CD4-positive, alpha-beta memory T cell (primary cell): ENCODE measurements at places on chromosomes 5 and 9. TPM values are rescaled to one million over a fixed set of nuclear protein-coding genes. Genes with fewer than 3 reads are reported as not detected.

Gene IFNA13
- total RNA-seq = not detected

Gene NUP188
- 70.1 TPM for total RNA-seq

Gene FLT4
- total RNA-seq = 6.9 TPM

Gene IL7R
- total RNA-seq = 2,440 TPM

Gene GAPT
- not detected for total RNA-seq

Gene BARHL1
- not detected for total RNA-seq

Gene SLC25A2
- total RNA-seq = 0.38 TPM

Gene HTR1A
- not detected for total RNA-seq

Gene SPATA6L
- total RNA-seq = 1.9 TPM

Gene GADD45G
- total RNA-seq = 2.9 TPM

Gene TERT
- total RNA-seq = not detected

DNA sequence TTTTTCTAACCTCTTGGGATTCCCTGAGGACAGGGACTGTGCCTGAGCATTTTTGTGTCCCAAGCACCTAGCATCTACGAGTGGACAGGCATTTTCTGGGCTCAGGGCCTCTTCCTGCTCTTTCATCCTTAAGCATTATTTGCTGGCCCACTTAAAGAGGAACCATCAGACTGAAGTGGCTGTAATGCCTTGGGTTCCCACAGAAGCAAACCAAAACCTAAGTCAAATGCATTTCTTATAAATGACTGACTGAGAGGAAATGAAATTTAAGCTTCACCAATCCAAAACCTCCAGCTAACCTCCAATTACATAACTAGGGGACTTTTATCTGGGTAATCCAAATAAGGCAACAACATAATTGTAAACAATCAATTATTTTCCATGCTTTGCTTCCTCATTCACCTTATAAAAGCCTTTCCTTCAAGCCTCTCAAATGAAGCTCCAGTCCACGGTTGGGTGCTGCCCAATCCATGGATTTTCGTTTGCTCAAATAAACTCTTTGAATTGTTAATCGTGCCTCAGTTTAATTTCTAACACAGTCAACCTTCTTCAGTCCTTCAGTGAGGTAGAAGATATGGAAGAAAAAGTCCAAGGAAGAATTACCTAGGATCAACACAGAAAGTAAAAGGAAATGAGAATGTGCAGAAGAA, 25.3 kb upstream of the SLC31A2 start:
- DNase-seq = no peak

DNA sequence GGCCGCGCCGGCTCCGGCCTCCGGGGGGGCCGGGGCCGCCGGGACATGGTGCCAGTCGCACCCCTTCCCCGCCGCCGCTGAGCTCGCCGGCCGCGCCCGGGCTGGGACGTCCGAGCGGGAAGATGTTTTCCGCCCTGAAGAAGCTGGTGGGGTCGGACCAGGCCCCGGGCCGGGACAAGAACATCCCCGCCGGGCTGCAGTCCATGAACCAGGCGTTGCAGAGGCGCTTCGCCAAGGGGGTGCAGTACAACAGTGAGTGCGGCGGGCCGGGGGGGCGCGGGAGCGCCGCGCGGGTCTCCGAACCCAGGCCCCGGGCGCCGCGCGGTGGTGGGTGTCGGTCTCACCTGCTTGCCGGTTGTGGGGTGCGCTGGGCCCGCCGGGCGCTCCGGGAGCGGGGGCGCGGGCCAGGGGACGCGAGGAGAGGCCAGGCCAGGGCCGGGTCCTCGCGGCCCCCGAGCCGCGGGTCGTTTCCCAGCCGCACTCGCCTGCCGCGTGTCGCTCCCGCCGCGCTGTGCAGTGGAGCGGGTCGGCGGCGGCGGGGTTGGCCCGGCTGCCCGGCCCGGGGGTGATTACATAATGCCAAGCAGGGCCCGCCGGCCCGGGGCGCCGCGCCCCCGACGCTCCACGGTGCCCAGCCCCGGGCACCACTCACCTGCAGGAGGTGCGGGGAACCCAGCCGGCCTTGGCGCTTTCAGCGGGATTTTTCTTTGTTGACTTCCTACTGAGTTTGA, 492 bp downstream of the RABL6 start:
- peak; percentile 49 for DNase-seq

DNA sequence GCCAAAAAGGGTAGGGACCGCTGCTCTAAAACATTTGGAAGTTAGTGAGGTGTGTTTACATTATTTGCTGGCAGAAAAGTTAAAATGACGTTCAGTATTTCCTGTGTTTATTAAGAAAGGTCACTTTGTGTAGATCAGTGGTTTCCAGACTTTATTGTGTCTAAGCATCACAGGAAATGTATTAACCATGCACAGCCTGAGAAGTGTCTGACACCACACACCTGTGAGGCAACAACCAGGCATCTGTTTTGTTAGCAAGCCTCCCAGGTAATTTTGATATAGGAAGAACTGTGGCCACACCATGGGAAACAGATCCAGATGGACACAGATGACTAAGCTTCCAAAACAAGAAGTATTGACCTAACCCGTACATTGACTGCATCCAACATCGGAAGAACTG, 12.0 kb downstream of the TTC1 start:
- peak; percentile 20 for DNase-seq

- no peak for DNase-seq
Measured at GRCh38 chr9:124941679-124942561, 1.0 kb upstream of the GOLGA1 start.

GRCh38 chr5:133062276-133062675, 10.5 kb downstream of the HSPA4 start:
- no peak for DNase-seq

GRCh38 chr5:93411716-93412115, 169.3 kb downstream of the NR2F1-AS1 start:
- DNase-seq = no peak

GRCh38 chr5:10420468-10420867, 21.2 kb upstream of the ROPN1L start:
- no peak for DNase-seq

- DNase-seq = no peak
Measured at GRCh38 chr5:59724482-59725391, 168.8 kb downstream of the PDE4D start.

GRCh38 chr5:72283358-72283757, 36.7 kb downstream of the MRPS27 start:
- no peak for DNase-seq

DNA sequence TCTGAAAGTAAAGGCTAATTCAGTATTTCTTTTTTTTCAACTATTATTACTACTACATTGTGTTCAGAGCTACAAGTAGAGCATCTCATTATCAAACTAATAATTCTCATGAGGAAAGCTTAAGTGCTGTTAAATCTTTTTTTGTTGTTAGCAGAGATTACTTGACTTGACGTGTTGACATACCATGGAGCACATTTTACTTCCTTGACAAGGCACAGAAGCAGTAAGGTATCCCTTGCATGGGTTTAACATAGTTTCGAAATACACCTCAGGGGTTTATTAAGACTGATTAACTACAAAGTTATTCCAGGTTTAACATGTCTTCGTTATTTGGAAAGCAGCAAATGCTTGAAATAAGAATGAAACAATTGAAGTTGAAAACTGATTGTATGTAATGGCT, 7.0 kb downstream of the SPDL1 start:
- no peak for DNase-seq

GRCh38 chr9:90839183-90839728, 37.6 kb downstream of the SYK start:
- DNase-seq = no peak

DNA sequence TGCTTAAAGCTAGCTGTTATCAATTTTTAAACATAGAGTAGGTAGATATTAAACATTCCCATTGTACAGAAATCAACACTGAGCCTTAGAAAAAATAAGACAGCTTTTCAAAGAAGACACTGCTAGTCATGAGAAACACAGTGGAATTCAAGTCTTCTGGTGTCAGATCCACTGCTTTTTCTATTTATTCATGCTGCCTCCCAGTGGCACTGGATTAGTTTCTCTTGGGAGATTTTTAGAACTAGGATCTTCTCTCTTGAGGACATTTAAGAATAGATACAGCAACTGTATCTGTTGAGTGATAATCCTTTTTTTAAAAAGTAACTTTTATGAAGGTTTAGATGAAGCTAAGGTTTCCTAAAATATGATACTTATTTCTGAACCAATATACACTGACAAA, 1635.4 kb upstream of the C9orf72 start:
- no peak for DNase-seq

DNA sequence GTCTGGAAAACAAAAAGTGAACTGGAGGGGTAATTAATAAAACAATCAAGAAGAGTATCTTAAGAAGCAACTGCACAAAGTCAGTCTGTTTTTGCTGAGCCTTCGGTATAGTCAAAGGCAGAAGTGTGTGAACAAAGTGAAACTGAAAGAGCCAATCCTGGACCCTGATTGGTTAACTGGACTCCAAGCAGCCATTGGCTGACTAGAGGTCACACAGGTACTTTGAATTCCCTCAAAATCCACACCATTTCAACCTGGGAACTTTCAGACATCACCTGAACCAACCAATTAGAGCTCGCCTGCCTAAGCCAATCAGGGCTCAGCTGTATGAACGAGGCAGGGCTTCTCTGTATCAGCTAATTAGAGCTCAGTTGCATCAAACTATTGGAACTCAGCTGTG, 286.7 kb downstream of the TLE4 start:
- peak; percentile 15 for DNase-seq

GRCh38 chr9:10254338-10254737, 358.5 kb downstream of the PTPRD start:
- no peak for DNase-seq

- DNase-seq = no peak
Measured at GRCh38 chr9:91978740-91979414, 28.8 kb upstream of the ROR2 start.

DNA sequence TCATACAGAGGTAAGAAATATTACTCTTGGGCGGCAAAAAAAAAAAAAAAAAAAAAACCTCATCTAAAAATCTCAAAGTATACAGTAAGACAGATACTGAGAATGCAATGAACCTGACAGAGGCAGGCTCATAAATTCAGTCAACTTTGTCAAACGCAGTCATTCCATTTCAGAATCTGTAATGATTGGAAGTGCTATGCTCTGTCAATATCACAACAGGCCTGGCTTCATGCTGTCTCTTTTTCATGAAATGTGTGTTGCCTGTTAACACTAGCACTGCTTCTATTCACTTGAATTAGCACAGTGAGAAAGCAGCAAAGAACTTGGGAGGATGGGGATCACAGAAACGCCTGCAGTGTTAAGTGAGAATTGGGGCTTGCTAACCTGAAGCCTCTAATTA, 200.3 kb upstream of the EFNA5 start:
- no peak for DNase-seq

DNA sequence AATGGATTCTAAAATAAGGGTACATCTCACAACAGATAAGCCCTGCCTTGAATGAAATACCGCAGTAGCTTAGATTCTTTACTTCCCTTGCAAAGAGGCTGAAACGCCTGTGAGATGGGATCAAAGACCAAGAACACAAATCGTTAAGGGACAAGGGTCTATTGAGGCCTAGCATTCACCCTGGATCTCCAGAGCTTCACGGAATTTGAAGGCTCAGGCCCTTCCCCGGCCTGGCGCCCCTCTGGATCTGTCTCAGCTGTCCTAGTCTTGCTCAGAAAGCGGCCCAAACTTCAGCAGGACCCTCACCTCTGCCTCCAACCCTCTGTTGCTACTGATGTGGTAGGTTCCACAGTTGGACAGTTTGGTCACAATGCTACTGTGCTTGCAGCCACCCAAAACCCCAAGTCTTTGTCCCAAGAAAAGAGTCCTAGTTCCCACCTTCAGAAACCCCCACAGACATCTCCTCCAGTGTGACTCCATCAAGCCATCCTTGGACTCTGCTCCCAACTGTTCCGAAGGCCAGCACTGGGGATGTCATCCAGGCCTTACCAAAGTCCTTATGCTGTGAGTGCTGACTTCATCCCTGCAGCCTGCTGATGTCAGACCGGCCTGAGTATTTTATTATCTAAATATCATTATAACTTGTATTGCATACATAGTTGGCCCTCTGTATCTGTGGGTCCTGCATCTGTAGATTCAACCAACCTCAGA, 9.4 kb downstream of the CORO2A start:
- DNase-seq = no peak

- no peak for DNase-seq
Measured at GRCh38 chr5:171770153-171770552, 15.5 kb upstream of the SMIM23 start.

GRCh38 chr9:127049044-127049443, 73.4 kb downstream of the ANGPTL2 start:
- DNase-seq = peak; percentile 46

GRCh38 chr5:107301999-107302398, 368.7 kb downstream of the EFNA5 start:
- DNase-seq = no peak

GRCh38 chr5:9249231-9249630, 296.6 kb downstream of the SEMA5A start:
- no peak for DNase-seq

GRCh38 chr9:115913696-115914095, 239.9 kb upstream of the PAPPA start:
- no peak for DNase-seq

GRCh38 chr5:77994943-77995342, 218.8 kb upstream of the TBCA start:
- DNase-seq = no peak

DNA sequence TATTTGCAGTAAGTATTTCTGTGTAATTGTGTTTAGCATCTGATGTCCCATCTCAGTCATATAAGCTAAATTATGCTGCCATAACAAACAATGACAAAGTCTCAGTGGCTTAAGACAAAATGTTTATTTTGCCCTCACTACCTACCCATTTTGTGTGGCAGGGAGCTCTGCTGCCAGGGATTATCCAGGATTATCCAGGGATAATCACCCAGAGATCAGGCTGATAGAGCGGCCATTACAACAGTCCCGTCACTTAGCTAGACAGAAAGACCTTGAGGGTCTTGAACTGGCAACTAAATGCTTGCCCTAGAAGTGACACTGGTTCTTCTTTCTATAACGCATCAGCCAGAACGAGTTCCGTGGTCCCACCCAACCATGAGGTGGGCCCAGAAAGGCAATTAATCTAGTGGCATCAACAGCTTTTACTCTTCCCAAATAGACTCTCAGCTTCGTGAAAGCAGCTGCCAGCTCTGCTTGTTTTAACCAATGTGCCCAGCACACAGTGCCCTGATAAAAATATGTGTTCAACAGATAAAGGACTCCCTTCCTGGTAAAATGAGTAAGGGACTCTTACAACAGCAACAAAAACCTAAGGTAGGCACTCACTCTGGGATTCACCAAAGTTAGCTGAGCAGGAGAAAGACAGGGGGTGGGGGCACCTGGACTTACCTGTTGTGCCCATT, 22.8 kb downstream of the CCDC69 start:
- no peak for DNase-seq

- DNase-seq = no peak
Measured at GRCh38 chr5:28574606-28575005, 1536.2 kb upstream of the CDH9 start.
